ENCODE measurements at places on chromosomes 5 and 9.

GRCh38 chr5:84382363-84383295, 2.1 kb downstream of the EDIL3 start:
- peaks cover 14% of the 10 kb centered on the region for H3K27me3 ChIP-seq
- peak; percentile 80 for DNase-seq
- peak overlapping the region; percentile 24 for H3K4me3 ChIP-seq
- no peaks in the 10 kb centered on the region for H3K36me3 ChIP-seq
- H3K27ac ChIP-seq = peak overlapping the region; percentile 90

GRCh38 chr5:95864944-95865504, 42.5 kb upstream of the GLRX start:
- DNase-seq = no peak
- H3K4me1 ChIP-seq = peaks cover 31% of the 10 kb centered on the region

DNA sequence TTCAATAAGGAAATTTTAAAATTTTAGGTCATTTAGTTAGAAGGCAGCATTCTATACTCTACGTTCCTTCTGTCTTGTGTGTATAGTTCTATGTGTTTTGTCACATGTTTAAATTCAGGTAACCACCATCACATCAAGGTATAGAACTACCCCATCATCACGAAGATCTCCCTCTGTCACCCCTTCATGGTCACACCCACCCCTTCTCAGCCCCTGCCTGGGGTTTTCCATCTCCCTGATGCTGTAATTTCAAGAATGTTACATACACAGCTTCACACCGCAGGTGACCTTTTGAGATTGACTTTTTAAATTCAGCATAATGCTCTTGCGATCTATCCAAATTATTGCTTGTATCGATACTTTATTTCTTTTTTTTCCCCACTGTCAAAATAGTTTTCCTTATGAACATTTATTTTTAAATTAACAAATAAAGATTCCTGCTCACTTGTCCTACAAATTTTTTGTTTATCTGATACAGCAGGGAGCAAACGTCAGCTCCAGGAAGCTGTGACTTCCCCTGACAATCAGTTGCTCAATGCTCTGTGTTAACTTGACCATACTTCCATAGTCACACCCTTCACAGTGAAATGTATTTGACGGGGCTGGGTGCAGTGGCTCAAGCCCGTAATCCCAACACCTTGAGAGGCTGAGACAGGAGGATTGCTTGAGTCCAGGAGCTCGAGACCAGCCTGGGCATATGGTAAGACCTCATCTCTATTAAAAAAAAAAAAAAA, 10.2 kb downstream of the BTNL8 start:
- H3K4me1 ChIP-seq = peaks cover 29% of the 10 kb centered on the region
- no peaks in the 10 kb centered on the region for H3K36me3 ChIP-seq
- H3K4me3 ChIP-seq = peak overlapping the region; percentile 22
- no peak for DNase-seq
- H3K27ac ChIP-seq = peak overlapping the region; percentile 73
- no peaks in the 10 kb centered on the region for H3K27me3 ChIP-seq

GRCh38 chr5:102638912-102639652, 116.0 kb upstream of the PAM start:
- no peak overlapping the region for H3K27ac ChIP-seq
- no peaks in the 10 kb centered on the region for H3K4me1 ChIP-seq
- H3K27me3 ChIP-seq = no peaks in the 10 kb centered on the region
- H3K36me3 ChIP-seq = no peaks in the 10 kb centered on the region
- H3K4me3 ChIP-seq = no peak overlapping the region

DNA sequence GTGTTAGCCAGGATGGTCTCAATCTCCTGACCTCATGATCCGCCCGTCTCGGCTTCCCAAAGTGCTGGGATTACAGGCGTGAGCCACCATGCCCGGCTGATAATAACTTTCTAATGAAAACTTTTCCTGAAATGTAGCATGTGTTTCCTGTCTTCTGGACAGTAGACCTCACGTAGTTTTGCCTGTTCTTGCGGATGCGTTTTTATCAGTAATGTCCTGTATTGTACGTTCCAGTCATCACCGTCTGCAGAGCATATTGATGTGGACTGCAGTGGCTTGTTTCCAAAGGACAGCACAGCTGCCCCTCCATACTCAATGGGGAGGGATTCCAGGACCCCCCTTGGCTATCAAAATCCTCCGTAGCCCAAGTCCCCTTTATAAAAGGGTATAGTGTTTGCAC, 12.8 kb downstream of the EXOC3 start:
- no peak overlapping the region for H3K27ac ChIP-seq
- H3K4me3 ChIP-seq = no peak overlapping the region
- H3K27me3 ChIP-seq = no peaks in the 10 kb centered on the region
- no peaks in the 10 kb centered on the region for H3K4me1 ChIP-seq

- H3K27ac ChIP-seq = no peak overlapping the region
- H3K4me3 ChIP-seq = no peak overlapping the region
- H3K36me3 ChIP-seq = no peaks in the 10 kb centered on the region
- H3K27me3 ChIP-seq = no peaks in the 10 kb centered on the region
- H3K4me1 ChIP-seq = peaks cover 15% of the 10 kb centered on the region
Observed at GRCh38 chr5:73623901-73624404, 2.0 kb upstream of the ARHGEF28 start.

GRCh38 chr5:164097749-164098148, 592.3 kb downstream of the MAT2B start:
- no peak for DNase-seq
- no peaks in the 10 kb centered on the region for H3K4me1 ChIP-seq
- no peaks in the 10 kb centered on the region for H3K36me3 ChIP-seq
- H3K27me3 ChIP-seq = no peaks in the 10 kb centered on the region
- H3K27ac ChIP-seq = no peak overlapping the region

- H3K27ac ChIP-seq = no peak overlapping the region
- no peak for DNase-seq
- H3K4me3 ChIP-seq = no peak overlapping the region
- H3K27me3 ChIP-seq = no peaks in the 10 kb centered on the region
- peaks cover 8% of the 10 kb centered on the region for H3K4me1 ChIP-seq
Observed at GRCh38 chr9:87630266-87630665, 95.7 kb upstream of the CTSL start.

- no peaks in the 10 kb centered on the region for H3K27me3 ChIP-seq
- H3K36me3 ChIP-seq = no peaks in the 10 kb centered on the region
- H3K27ac ChIP-seq = no peak overlapping the region
- DNase-seq = peak; percentile 16
Observed at GRCh38 chr5:122999947-123000563, 36.5 kb downstream of the PPIC start.

GRCh38 chr5:7325975-7326913, 69.7 kb upstream of the ADCY2 start:
- H3K36me3 ChIP-seq = no peaks in the 10 kb centered on the region
- H3K27me3 ChIP-seq = no peaks in the 10 kb centered on the region
- H3K27ac ChIP-seq = no peak overlapping the region
- H3K4me3 ChIP-seq = no peak overlapping the region

GRCh38 chr9:75803130-75803529, 87.3 kb upstream of the PCSK5 start:
- no peak for DNase-seq
- no peak overlapping the region for H3K27ac ChIP-seq
- no peaks in the 10 kb centered on the region for H3K4me1 ChIP-seq
- no peaks in the 10 kb centered on the region for H3K27me3 ChIP-seq

- no peaks in the 10 kb centered on the region for H3K36me3 ChIP-seq
Observed at GRCh38 chr5:362978-363765, 41.7 kb downstream of the AHRR start.

GRCh38 chr9:98074115-98074990, 17.8 kb downstream of the NANS start:
- no peaks in the 10 kb centered on the region for H3K27me3 ChIP-seq
- peak overlapping the region; percentile 36 for H3K27ac ChIP-seq
- H3K36me3 ChIP-seq = peaks cover 23% of the 10 kb centered on the region
- no peak for DNase-seq

DNA sequence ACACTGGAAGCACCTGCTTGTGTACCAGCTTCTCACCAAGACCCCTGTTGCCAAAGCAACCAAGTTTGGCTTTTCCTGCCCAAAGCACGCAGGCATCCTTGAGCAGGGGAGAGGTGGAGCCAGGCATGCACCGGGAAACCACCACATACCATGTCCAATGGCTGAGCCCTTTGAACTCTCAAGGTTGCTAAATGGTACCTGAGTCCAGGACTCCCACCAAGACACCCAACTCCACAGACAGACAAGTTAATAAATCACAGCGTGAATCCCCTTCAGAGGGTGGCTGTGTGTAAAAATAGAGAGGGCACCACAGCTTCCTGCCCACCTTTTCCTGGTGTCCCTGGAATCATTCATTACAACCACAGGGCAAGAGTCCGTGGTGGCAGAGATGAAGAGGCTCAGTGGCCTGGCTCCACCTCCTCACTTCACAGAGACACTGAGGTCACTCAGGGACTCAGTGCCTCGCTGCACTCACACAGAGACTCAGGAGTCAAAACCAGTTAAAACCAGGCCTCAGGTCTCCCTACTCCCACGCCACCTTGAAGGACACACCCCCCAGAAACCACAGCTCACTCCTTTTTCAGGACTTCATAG, 143.7 kb downstream of the C5orf15 start:
- no peak overlapping the region for H3K27ac ChIP-seq
- no peak for DNase-seq
- no peaks in the 10 kb centered on the region for H3K27me3 ChIP-seq
- H3K4me3 ChIP-seq = no peak overlapping the region
- H3K4me1 ChIP-seq = peaks cover 20% of the 10 kb centered on the region

GRCh38 chr5:1772634-1773033, 27.0 kb downstream of the MRPL36 start:
- no peak overlapping the region for H3K4me3 ChIP-seq
- H3K36me3 ChIP-seq = no peaks in the 10 kb centered on the region
- H3K4me1 ChIP-seq = no peaks in the 10 kb centered on the region

- H3K36me3 ChIP-seq = no peaks in the 10 kb centered on the region
- no peaks in the 10 kb centered on the region for H3K27me3 ChIP-seq
- H3K4me3 ChIP-seq = no peak overlapping the region
Observed at GRCh38 chr9:71514344-71514975, 253.9 kb downstream of the CEMIP2 start.

GRCh38 chr5:97046270-97046982, 96.0 kb downstream of the LIX1 start:
- H3K4me3 ChIP-seq = no peak overlapping the region
- H3K27me3 ChIP-seq = no peaks in the 10 kb centered on the region
- DNase-seq = no peak
- no peaks in the 10 kb centered on the region for H3K36me3 ChIP-seq
- no peak overlapping the region for H3K27ac ChIP-seq
- peaks cover 6% of the 10 kb centered on the region for H3K4me1 ChIP-seq

GRCh38 chr9:130780415-130780814, 54.6 kb upstream of the ABL1 start:
- H3K27ac ChIP-seq = peak overlapping the region; percentile 75
- H3K4me1 ChIP-seq = no peaks in the 10 kb centered on the region
- no peak for DNase-seq
- no peaks in the 10 kb centered on the region for H3K27me3 ChIP-seq
- peak overlapping the region; percentile 33 for H3K4me3 ChIP-seq

GRCh38 chr5:37657046-37657445, 182.8 kb downstream of the GDNF start:
- no peaks in the 10 kb centered on the region for H3K27me3 ChIP-seq
- DNase-seq = no peak
- H3K4me3 ChIP-seq = no peak overlapping the region

DNA sequence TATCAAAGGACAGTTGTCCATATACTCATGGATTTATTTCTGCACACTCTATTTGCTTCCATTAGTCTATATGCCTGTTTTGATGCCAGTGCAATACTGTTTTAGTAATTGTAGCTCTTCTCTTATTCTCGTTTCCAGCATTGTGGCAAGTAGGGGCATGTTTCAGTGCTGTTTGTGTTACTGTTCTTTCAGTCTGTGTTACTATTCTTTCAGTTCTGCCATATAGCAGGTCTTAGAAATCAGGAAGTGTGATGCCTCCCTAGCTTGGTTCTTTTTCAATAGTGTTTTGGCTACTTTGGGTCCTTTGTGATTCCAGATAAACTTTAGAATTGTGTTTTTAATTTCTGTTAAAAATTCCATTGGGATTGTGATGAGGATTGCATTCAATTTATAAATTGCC, 180.5 kb upstream of the PTPRD start:
- DNase-seq = no peak
- no peaks in the 10 kb centered on the region for H3K36me3 ChIP-seq
- no peaks in the 10 kb centered on the region for H3K4me1 ChIP-seq
- no peak overlapping the region for H3K4me3 ChIP-seq

DNA sequence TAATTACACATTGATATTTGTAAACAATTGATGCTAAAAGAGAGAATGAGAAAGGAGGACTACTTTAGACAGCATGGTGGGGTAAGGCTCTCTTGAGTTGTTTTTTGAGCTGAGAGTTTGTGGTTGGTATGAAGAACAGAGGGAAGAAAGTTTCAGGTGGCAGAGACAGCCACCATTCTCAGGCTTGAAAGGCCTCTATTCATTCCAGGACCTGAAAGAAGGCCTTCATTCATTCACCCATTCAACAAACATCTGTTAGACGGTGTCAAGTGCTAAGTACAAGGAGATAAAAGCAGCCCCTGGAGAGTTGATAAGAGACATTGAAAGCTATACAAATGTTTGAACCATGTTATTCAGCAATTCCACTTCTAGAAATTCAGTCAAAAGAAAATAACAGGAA, 21.7 kb upstream of the ADAM19 start:
- H3K36me3 ChIP-seq = no peaks in the 10 kb centered on the region
- no peak overlapping the region for H3K4me3 ChIP-seq

DNA sequence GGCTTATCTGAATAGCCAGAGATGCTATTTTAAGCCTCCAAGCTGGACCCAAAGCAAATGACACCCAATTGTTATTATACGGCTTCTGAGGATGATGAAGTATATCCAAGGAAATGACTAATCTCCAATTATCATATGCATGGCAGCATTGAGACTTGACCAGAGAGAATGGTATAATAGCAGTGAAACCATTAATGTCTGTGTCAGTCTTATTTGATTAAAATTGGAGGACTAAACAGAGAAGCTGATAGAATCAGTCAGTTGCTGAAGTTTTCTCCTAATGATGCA, 200.5 kb downstream of the EFNA5 start:
- DNase-seq = no peak
- no peaks in the 10 kb centered on the region for H3K27me3 ChIP-seq
- H3K4me1 ChIP-seq = peaks cover 2% of the 10 kb centered on the region
- H3K27ac ChIP-seq = peak overlapping the region; percentile 3
- H3K4me3 ChIP-seq = no peak overlapping the region

GRCh38 chr9:121204121-121204520, 2.5 kb upstream of the RAB14 start:
- H3K36me3 ChIP-seq = no peaks in the 10 kb centered on the region
- no peak for DNase-seq
- no peak overlapping the region for H3K27ac ChIP-seq
- H3K4me3 ChIP-seq = no peak overlapping the region

GRCh38 chr9:129574911-129575585, 45.9 kb downstream of the C9orf50 start:
- no peak overlapping the region for H3K27ac ChIP-seq
- H3K27me3 ChIP-seq = no peaks in the 10 kb centered on the region
- no peak for DNase-seq
- no peak overlapping the region for H3K4me3 ChIP-seq
- no peaks in the 10 kb centered on the region for H3K36me3 ChIP-seq

DNA sequence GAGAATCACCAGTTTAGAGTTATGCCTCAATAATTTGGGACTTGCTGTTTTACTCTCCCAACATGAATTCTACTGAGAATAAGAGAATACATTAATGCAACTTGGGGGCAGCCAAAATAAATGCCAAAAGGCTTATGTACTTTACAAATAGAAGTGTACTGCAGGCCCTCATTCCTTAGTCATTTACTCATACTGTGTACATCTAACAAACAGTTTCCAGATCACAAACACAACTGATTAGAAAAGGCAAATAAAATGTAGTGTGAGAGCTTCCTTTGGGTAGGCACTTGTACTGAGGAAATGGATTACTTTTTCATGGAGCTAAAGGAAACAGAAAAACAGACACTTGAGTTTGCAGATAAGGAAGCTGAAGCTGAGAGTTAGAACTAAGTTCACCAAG, 12.6 kb downstream of the ANKDD1B start:
- peak overlapping the region; percentile 70 for H3K27ac ChIP-seq
- no peak for DNase-seq
- no peaks in the 10 kb centered on the region for H3K36me3 ChIP-seq

Data from upper lobe of left lung (tissue), 6 donors.